ENCODE measurements at places on chromosomes 16 and 17.
A peak's percentile ranks its signal among the peaks of the same experiment; 100 is the strongest.

GRCh38 chr16:67928561-67929364 is 2.9 kb downstream of the CTRL start:
- peak; percentile 65 for DNase-seq

- no peak for DNase-seq
These were observed 2.4 kb upstream of the MTSS2 start for GRCh38 chr16:70688246-70688742.

- DNase-seq, result no peak
These were observed 18.3 kb downstream of the POLR3K start for GRCh38 chr16:35011-35677.

GRCh38 chr16:87844120-87844733 is 25.1 kb downstream of the SLC7A5 start:
- DNase-seq, result no peak

DNA sequence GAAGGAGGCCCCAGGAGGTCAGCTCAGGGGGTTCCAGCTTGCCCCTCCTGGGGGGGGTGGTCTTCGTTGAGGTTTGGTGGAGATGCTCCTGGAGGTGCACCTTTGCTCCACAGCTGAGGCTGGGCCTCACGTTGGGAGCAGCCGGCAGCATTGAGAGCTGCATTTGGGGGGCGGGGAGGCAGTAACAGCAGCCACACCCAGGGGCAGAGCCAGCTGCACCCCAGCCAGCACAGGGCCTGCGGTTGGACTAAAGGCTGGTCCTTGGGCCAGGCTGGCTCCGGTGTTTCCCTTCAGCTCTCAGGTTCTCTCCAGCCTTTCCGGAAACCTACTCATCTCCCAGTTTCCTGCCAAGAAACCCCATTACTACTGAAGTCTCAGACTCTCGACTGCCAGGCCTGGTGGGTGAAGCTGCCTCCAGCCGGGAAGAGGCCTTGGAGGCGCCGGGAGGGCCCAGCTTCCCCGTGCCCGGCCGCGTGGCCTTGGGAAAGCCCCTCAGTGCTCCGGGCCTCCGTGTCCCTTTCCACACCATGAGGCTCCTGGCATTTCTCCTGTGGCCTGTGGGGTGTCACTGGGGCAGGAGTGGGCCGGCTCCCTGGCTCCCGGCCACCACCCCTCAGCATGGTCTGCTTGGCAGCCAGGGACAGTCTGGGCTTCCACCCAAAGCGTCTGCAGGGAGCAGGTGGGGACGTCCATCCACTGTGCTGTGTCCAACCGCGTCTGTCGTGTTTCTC is 14.0 kb upstream of the BAIAP2 start:
- no peak for DNase-seq

- no peak for DNase-seq
These were observed 366.6 kb downstream of the HS3ST4 start for GRCh38 chr16:26058326-26058725.
